ENCODE measurements at places on chromosomes 7 and 10. TPM values are rescaled to one million over a fixed set of nuclear protein-coding genes. Genes with fewer than 3 reads are reported as not detected.

LIPJ gene
- total RNA-seq, result 0.26 TPM

ITPRID1 gene
- not detected for total RNA-seq

NEBL gene
- 0.33 TPM for total RNA-seq

PAX4 gene
- total RNA-seq, result not detected

MEIG1 gene
- 0.26 TPM for total RNA-seq

GNAT3 gene
- not detected for total RNA-seq

DDC gene
- not detected for total RNA-seq

FGFR2 gene
- 0.17 TPM for total RNA-seq

IDE gene
- 21.3 TPM for total RNA-seq

SEC31B gene
- total RNA-seq, result 3.0 TPM

MYL10 gene
- total RNA-seq, result not detected

NUTM2B gene
- total RNA-seq, result 0.51 TPM

GALNT17 gene
- under 0.01 TPM for total RNA-seq

C1QL3 gene
- not detected for total RNA-seq

SLIT1 gene
- total RNA-seq, result 0.17 TPM

SPAG6 gene
- under 0.01 TPM for total RNA-seq

GNGT1 gene
- not detected for total RNA-seq

IQUB gene
- total RNA-seq, result 0.83 TPM

OPN4 gene
- not detected for total RNA-seq

VWDE gene
- under 0.01 TPM for total RNA-seq

PIP gene
- total RNA-seq, result not detected

CYP3A7 gene
- 37.8 TPM for total RNA-seq

ITGB8 gene
- 100 TPM for total RNA-seq

CNPY1 gene
- total RNA-seq, result not detected

STEAP1B gene
- 10.3 TPM for total RNA-seq

NSUN6 gene
- total RNA-seq, result 11.8 TPM

UNCX gene
- not detected for total RNA-seq

OR2A1 gene
- total RNA-seq, result under 0.01 TPM

BAG3 gene
- 8.4 TPM for total RNA-seq

STEAP1 gene
- 69.9 TPM for total RNA-seq

PBLD gene
- total RNA-seq, result 2.8 TPM

TMEM184A gene
- total RNA-seq, result under 0.01 TPM

ADK gene
- total RNA-seq, result 18.2 TPM

PLA2G12B gene
- not detected for total RNA-seq

All from fibroblast of lung (primary cell).